T-helper 1 cell (primary cell): ENCODE measurements at places on chromosomes 13 and 19.

GRCh38 chr13:78659732-78660494 lies 958 bp upstream of the OBI1 start:
- DNase-seq = no peak

- peak; percentile 37 for DNase-seq
Observed at GRCh38 chr19:35090506-35091214, 25.0 kb upstream of the FXYD3 start.

DNA sequence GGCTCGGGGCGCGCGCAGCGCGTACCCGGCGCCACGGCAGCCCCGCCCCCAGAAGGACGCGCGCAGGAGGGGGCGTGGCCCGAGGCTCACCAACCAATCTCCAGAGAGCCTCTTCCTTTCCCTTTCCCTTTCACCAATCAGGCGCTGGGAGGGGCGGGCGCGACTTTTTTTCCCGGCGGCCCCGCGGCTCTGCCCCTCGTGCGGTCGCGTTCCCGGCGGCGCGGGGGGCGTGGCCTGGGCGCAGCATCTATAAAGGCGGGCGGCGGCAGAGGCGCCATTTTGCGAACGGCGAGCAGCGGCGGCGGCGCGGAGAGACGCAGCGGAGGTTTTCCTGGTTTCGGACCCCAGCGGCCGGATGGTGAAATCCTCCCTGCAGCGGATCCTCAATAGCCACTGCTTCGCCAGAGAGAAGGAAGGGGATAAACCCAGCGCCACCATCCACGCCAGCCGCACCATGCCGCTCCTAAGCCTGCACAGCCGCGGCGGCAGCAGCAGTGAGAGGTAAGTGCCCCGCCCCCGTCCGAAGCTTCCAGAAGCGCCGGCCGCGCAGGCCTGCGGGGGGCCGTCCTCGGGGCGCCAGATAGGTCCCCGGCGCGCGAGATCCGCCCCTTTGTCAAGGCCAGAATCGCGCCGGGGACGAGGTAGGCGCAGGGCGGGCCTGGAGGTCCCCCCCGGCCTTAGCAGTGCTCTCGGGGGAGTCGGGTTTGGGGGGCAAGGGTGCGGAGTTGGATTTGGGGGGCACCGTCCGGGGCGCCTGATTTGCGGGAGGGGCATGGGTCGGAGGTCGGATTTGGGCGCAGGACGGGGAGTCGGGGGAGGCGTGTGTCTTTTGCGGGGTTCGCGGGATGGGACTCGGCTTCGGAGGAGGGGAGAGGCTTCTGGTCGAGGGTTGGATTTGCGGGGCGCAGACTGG lies 12.5 kb downstream of the PEAK3 start:
- DNase-seq = peak; percentile 97

- no peak for DNase-seq
Observed at GRCh38 chr19:7874076-7874896, at the start of gene PRR36. Gene PRR36, minus strand, starts transcription at chr19:7874390. Its CDS starts 701 bp downstream, at chr19:7873689.

GRCh38 chr13:66703597-66703996 lies 526.5 kb downstream of the PCDH9 start:
- no peak for DNase-seq

DNA sequence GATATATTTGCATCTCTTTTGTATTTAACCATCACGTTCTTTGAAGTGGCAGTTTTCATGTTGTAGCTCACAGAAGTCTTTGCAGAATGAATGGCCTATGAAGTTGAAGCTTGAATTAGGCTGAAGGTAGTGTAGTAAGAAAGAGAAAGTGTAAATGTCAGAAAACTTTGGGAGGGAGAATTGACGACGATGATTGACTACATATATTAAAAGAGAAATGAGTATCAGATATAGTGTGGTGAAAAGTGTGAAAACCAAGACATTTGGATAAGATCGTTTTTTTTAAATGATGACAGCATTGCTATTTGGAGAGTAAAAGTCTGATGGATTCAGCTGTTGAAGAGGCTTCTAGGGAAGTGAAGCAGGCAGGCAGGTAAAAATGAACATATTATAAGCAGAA lies 14.6 kb upstream of the GPC5 start:
- no peak for DNase-seq

- DNase-seq = no peak
Observed at GRCh38 chr13:49295244-49295643, 47.5 kb downstream of the CDADC1 start.

DNA sequence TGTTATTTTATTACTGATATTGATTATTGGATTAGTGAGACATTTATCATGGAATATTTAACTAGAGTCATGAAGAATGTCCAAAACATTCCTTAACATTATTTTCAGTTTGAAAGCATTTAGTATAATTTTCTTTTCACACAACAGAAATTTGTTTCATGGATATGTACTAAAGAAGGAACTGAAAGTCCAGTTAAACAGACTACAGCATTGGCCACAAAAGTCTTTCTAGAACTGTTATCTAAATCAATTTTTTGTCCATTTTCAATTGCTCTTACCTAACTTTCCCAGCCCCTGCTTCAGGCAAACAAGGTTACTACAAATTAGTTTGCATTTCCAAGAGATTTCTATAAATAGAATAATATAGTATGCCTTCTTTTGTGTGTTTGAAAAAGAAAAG lies 1018.0 kb upstream of the PCDH20 start:
- DNase-seq = no peak

- no peak for DNase-seq
Observed at GRCh38 chr13:113401452-113402415, 37.8 kb upstream of the GRTP1 start.

GRCh38 chr19:3100331-3100730 lies 6.2 kb downstream of the GNA11 start:
- DNase-seq = no peak

- no peak for DNase-seq
Observed at GRCh38 chr19:8461891-8462290, 17.1 kb downstream of the HNRNPM start.

DNA sequence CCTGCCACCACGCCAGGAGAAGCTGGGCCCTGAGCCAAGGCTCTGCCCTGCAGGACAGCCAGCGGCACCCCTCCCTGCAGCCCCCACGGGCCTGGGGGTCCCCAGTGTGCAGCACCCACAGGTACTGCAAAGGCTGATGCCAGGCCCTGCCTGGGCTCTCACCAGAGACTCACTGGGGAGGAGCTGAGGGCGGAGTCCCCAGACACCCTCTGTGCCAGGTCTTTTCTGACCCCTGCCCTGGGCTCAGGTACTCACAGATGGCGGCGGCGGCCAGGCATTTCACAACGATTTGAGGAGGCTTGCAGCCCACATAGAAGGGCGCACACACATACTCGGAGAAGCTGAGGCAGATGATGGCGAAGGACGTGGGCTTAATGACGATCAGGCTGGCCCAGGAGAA lies 5.7 kb downstream of the SLC7A9 start:
- no peak for DNase-seq
